Activated naive CD4-positive, alpha-beta T cell (primary cell): ENCODE measurements at places on chromosomes 2 and 18.

GRCh38 chr2:182798736-182799135 lies 67.7 kb downstream of the FRZB start:
- DNase-seq = no peak

DNA sequence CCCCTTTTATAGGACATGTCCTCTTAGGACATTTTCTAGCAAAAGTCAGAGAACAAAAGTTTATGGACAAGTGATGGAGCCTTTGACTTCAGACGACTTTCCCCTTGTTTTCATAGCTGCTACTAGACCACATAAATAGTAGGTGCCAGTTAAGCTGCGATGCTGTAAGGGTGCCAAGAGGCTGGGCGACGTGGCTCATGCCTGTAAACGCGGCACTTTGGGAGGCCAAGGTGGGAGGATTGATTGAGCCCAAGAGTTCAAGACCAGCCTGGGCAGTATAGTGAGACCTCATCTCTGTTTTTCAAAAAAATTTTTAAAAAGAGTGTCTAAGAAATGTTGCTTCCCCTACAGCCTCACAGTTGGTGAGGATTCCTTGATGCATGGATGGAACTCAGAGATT lies 2.2 kb upstream of the PLB1 start:
- DNase-seq = no peak

DNA sequence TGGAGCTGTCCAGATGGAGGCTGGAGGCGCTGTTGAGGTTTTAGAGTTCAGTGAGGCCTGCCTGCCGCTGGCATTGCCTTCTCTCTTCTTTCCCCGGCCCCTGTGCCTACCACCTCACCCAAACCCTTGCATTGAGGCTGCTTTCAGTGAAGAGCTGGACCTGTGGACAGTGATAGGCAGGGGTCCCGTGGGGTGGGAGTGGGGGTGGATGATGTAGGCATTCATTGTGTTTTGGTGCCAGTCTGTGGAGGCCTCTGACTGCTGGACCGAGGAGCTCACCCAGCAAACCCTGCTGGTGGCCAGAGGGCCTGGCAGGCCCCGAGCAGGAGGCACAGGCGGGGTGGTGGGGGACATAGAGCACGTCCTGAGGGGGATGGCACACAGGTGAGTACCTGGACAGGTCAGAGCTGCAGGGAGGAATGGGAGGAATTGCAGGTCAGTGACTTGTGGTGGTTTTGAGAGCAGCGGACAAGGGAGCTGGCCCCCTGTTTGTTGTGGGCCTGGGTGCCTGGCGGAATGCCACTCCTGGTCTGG lies 35.6 kb downstream of the NGEF start:
- DNase-seq = no peak

DNA sequence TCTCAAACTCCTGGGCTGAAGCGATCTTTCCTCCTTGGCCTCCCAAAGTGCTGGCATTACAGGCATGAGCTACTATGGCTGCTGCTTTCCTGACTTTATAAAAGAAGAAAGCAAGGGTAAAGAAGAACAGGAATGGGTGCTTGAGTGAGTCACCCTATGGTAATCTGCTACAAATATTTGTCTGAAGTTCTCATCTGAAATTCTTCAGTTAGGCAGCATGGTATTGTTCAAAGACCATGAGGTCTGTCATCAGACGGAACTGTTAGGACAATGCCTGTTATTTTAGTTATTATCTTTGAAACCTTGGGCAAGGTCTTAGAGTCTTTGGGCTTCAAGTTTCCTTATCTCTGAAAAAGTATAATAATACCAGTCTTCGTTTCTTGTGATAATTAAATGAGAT lies 695.8 kb downstream of the RNF144A start:
- DNase-seq = no peak

GRCh38 chr2:181083140-181083539 lies 102.7 kb downstream of the UBE2E3 start:
- DNase-seq = no peak

DNA sequence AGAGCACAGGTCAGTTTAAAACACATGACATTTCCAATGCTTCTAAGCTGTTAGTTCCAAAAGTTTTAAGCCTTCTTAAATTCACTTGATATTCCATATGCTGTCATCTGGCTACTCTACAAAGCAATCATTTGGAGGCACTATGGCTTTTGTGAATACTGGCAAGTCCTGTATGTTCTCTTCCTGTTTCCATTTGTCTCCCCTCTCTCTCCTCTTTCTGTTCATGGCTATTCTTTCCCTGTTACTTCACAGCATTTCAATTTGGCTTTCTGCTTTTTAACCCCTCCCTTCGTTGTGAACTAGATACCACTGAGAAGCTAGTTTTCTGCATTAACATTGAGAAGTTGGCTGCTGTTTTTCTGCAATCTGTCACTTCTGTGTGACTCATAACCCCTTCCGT lies 1337.2 kb upstream of the CELF4 start:
- no peak for DNase-seq

- no peak for DNase-seq
Measured at GRCh38 chr2:172836347-172836821, 100.7 kb downstream of the RAPGEF4 start.

DNA sequence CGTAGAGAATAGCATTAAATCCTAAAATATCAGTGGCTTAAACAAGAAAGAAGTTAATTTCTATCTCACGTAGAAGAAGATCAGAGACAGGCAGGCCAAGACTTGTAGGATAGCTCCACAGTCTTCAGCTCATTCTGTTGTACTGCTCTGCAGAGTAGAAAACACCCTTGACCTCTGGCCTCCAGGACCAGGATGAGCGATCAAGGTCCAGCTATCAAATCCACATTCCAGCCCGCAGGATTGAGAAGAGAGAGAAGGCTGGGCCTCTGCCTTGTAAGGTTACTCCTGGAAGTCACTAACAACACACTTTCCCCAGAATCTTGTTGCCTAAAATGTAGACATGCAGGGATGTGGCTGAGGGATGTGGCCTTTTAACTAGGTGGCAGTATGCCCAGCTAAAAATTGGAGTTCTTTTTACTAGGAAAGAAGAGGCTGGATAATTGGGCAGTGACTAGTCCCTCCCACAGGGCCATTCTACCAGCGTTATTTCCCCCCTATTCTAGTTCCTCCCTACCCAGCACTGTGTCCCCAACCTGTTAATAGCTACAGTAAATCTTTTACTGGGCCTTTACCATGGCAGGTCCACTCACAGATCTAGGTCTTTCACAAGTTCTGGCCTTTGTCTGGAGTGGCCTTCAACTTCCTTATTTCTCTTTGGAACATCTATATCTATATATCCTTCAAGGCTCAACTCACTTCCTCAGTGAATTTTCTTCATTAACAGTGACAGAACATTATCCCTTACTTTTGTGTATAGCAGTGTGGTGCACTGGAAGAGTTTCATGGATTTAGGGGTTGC lies 165.0 kb downstream of the DIS3L2 start:
- DNase-seq = no peak

GRCh38 chr2:118251427-118251826 lies 163.2 kb downstream of the INSIG2 start:
- no peak for DNase-seq

- DNase-seq = no peak
Measured at GRCh38 chr2:142880279-142880678, 2.8 kb downstream of the KYNU start.

- no peak for DNase-seq
Measured at GRCh38 chr2:3105814-3106569, 271.6 kb downstream of the EIPR1 start.

GRCh38 chr2:232038251-232038880 lies 76.9 kb downstream of the DIS3L2 start:
- no peak for DNase-seq

DNA sequence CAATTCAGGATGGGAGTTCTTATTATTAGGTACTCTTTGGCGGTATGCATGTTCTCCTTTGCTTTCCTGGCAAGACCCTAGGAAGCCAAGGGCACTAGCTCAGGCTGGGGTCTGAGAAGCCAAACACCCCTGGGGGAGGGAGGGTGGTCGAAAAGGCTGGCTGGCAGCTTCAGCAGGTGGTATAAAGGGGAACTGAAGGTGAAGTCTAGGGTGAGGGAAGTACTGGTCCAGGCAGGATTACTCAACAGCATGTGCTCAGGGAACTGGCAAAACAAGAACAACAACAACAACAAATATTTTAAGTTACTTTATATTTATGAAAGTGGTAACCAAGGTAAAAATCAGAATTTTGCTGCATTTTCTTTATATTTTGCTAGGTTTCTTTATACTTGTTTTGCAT lies 40.7 kb upstream of the PCBP1 start:
- no peak for DNase-seq

DNA sequence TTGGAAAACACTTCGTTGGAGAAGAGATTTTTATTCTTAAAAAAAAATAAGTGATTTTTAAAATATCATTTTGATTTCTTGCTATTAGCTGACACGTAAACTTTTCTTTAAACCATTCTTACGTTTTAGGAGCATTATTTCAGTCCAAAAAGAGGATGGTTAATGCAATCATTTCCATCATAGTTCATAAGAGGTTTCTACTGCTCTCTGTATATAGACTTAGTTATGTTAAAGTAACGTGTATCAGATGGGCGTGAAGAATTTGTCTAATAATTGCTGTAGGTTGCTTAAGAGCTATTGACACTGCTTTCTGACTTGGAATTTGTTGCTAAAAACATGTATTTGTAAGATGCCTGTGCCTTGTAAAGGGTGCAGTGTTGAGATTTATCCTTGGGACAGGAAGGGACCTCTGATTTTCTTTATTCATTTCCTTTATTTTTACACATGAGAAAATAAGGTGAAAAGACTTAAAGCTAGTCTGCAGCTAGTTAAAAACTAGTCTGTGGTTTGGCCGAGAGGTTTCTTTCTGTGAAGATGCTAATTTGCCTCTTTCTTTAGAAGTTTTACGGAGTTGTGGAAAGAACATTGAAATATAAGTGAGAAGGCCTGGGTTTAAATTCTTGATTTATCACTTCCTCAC lies 2.9 kb downstream of the ANKRD12 start:
- DNase-seq = no peak

DNA sequence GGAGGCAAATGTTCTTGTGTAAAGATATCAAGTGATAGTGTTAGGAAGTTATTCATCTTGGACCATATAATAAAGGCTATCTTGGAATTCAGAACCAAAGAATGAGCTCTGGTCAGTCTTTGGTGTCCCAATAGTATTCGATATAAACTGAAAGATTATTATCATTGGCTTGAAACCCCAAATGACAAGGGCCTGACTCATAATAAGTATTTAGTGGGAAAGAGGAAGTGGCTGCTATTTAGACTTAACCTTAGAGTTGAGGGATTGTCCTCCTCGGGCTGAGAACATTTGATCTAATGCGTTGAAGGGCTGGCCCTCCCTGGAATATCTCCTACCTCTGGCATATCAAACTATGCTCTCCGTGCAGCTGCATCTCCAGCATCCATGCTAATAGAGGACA lies 67.5 kb downstream of the CDH20 start:
- DNase-seq = no peak

- DNase-seq = no peak
Measured at GRCh38 chr2:218577482-218578220, 9.0 kb downstream of the CNOT9 start.

GRCh38 chr2:102369866-102370265 lies 14.3 kb downstream of the IL18R1 start:
- no peak for DNase-seq

- no peak for DNase-seq
Measured at GRCh38 chr2:14815201-14815600, 182.7 kb downstream of the LRATD1 start.

GRCh38 chr2:207782238-207783030 lies 12.7 kb upstream of the FZD5 start:
- no peak for DNase-seq

DNA sequence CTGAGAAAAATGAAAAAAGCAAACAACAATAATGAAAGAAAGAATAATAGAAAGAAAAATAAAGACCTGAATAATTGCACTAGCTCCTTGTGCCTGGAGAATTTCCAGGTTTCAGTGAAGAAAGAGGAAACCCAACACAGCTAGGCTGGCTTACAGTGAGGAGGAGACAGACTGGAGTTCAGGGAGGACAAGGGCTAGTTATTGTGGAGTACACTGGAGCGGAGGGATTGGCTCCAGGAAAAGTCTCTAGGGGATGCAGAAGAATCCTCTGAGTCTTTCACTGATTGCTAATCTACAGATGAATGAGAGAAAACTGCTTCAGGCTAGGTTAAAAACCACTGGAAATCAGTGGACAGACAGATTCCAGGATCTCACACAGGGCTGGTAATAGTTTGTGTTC lies 163.6 kb upstream of the RBMS1 start:
- no peak for DNase-seq

DNA sequence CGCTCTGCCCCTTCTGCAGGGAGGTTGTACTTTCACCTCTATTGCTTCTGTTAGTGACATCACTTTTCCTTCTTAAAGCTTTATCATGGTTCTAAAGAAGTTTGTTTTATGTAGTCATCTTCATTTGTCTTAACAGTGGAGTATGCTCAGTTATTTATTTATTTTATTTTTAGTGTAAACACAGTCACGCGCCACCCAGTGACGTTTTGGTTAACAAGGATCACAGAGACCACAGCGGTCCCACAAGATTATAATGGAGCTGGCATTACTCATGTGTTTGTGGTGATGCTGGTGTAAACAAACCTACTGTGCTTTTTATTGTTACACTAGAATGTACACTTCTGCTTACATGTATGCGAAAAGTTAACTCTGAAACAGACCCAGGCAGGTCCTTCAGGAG lies 89.9 kb downstream of the SOX11 start:
- DNase-seq = no peak

GRCh38 chr18:46031741-46032140 lies 40.3 kb downstream of the PSTPIP2 start:
- DNase-seq = no peak

DNA sequence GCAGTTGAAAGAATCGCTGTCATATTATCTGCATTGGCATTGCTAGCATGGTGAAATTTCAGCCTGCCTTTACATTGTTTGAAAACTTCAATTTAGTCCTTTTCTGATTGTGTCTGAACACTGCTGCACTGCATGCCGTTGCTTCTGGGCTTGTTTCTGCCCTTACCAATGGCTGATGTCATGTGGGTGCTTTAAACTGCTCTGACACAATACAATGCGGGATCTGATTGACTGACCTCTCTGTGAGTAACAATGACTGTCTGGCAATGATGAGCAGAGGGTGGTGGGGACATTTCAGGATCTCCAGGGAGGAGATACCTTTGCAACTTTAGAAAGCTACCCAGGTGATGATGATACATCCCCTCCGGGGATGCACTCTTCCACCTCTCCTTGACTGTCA lies 119.5 kb upstream of the ZBTB14 start:
- DNase-seq = no peak

GRCh38 chr2:162244541-162245031 lies 1.3 kb upstream of the FAP start:
- DNase-seq = no peak

- DNase-seq = no peak
Measured at GRCh38 chr2:49335546-49335945, 181.2 kb upstream of the FSHR start.

DNA sequence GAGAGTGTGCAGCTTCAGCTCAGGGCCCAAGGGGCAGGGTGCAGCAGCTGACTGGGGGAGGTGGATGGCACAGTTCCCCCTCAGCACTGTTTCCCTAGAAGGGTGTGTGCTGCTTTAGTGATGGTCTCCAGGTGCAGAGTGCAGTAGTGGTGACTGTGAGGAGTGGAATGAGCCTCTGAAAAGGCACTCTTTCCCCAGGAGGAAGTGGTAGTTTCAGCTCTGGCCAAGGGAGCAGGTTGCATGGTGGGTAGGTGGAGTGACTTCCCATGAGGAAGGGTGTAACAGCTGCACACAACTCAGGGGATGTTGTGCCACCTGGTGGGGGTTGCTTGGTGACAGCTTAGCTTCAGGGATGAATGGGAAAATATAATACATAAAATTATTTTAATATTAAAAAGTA lies 251.5 kb upstream of the NXPH2 start:
- DNase-seq = no peak
